ENCODE measurements at places on chromosomes 13 and 19.

GRCh38 chr13:38582133-38582532 lies 104.7 kb upstream of the FREM2 start:
- no peak for DNase-seq

- no peak for DNase-seq
Observed at GRCh38 chr13:30966101-30966500, 33.6 kb downstream of the TEX26 start.

DNA sequence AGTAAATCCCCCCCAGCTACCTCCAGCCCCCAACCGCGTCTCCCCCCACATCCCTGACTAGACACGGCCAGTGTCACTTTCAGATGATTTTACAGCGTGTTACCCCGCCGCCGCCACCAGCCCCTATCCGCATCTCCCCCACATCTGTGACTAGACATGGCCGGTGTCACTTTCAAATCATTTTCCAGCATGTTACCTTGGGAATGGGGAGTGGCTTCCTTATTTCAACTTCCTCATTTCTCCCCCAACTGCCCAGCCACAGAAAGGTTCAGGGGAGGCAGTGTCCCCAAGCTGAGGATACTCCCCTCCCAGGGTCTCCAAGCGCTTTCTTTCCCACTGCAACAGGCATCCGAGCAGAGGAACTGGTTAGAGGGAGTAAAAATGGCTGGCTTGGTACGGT lies 18.4 kb downstream of the ADGRL1 start:
- no peak for DNase-seq

GRCh38 chr13:24997367-24997967 lies 98.5 kb upstream of the PABPC3 start:
- DNase-seq, result peak; percentile 21

- no peak for DNase-seq
Observed at GRCh38 chr13:58134012-58134411, 502.5 kb downstream of the PCDH17 start.

- peak; percentile 80 for DNase-seq
Observed at GRCh38 chr19:8208922-8209461, at the start of gene CERS4. CERS4 (plus strand) TSS chr19:8209370; CDS start chr19:8251077, 41,707 bp downstream.

DNA sequence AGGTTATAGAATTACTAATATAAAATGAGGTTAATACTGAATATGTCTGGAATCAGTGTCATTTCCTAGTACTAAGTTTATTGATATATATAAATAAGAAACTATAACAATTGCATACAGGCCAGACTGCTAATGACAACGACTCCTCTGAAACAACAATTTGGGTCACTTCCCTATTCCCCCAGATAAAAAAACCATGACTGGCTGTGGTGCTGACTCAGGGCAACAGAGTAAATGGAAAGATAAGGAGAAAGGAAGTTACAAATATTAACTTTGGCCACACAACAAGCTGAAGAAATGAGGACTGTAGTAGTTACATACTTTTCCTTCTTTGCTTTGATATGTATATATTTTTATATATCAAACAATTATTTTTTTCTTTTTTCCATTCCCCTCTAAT lies 263.7 kb upstream of the PCDH9 start:
- DNase-seq, result no peak

- no peak for DNase-seq
Observed at GRCh38 chr13:54758795-54759194, 1730.2 kb downstream of the OLFM4 start.

- DNase-seq, result no peak
Observed at GRCh38 chr19:5910638-5910907, 3.5 kb upstream of the CAPS start.

DNA sequence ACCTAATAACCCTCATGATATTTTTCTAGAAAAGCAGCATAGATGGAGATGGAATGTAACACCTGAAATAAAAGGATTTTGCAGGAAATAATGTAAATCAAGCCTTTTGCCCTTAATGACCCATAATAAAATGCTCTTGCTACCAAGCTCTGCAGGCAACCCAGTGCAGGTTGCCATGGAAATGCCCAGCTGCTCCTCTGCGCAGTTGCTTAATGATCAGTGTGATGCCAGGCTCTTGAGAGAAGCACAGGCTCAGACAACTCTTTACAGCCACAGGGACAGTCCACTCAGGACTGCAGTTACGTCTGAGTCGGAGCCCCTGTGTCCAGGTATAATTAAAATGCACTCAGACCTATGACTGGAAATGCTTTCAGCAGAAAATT lies 165.5 kb downstream of the LACC1 start:
- no peak for DNase-seq

DNA sequence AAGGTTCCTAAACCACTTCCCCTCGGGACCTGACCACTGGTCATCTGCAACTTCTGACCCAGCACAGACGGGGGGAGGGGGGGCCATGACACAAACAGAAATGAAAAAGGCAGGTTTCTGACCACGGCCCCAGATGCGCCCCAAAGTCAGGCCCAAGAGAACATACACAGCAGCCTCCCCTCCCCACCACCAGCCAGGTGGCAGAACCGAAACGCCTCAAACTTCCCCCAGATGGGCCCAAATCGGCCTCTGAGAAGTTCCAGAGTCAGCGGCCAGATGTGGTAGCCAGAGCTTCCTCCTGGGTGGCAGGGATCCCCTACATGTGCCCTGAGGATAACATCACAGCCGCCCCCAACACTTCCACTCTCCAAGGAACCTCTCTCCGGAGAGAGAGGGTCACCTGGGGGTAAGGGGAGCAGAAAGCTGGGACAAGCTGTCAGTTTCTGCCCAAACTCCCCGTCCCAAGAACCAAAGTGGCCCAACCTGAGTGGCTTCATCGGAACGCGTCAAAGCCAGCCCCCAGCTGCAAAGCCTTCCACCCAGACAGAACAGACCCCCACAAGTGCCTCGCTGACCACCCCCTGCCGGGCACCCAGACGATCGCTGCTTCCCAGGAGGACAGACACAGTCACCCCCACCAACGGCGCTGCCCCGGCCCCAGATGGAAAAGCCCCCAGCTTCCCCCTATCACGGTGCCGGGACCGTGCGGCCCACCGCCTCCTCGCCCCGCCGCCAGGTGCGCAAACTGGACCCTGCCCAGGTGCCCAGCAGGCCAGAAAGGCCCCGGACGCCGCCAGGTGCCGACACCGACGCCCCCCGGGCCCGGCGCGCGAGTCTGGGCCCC lies 800 bp downstream of the ELL start:
- DNase-seq, result peak; percentile 28

DNA sequence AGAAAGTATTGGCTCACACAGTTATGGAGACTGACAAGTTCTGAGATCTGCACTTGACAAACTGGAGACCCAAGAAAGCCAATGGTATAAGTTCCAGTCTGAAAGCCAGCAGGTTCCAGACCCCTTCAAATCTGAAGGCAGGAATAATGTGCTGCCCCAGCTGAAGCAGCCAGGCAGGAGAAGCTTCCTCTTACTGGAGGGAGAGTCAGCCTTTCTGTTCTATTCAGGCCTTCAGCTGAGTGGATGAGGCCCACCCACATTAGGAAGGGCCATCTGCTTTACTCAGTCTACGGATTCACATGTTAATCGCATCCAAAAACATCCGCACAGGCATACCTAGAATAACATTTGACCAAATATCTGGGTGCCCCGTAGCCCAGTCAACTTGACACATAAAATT lies 8.2 kb upstream of the VWA8 start:
- no peak for DNase-seq

DNA sequence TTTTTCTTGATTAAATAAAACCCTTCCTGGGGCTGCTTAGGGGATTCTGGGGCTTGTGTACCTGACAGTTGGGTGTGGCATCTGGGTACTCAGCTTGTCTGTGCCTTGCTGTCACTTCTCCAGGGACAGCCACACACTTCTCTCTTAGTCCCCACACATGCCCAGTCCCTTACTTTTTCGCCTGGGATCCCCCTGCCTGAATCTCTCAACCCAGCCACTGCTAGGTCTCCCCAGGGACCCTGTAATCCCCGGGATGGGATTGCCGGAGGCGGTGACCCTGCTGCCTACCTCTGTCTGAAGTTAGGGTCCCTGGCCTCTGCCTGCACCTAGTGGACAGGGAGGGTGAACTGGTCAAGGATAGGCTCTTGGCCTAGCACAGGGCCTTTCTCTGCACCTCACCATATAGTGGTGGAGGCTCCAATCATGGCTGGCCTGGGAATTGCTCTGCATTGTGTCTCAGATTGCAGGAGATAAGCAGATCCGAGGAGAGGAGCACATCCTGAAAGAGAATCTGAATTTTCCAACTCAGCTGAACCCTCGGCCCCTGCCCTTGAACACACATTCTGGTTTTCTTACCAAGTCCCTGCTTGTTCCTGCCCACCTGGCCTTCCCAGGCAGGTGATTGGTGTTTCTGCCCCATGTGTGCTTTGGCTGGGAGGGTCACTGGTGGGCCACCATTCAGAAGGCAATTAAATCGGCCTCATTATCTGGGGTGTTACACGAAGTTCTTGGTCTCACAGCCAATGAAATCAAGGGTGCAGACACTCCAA lies 8.7 kb upstream of the ZNF492 start:
- DNase-seq, result no peak

GRCh38 chr13:51912091-51912490 lies 50.3 kb downstream of the CCDC70 start:
- no peak for DNase-seq

DNA sequence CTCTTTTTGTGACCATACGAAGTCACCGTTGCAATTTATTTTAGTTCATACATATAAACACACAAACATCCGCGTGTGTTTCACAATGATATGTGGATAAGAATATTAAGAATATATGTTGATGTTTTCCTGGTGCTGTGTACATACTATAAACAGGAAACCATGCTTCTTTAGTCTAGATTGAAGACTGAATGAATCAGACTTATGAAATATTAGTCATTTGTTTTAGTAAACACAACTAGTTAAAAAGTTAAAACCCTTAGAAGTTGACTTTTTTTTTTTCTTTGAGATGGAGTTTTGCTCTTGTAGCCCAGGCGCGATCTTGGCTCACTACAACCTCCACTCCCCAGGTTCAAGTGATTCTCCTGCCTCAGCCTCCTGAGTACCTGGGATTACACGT lies 257.7 kb downstream of the DACH1 start:
- DNase-seq, result no peak

GRCh38 chr13:28442839-28443238 lies 52.1 kb downstream of the FLT1 start:
- no peak for DNase-seq

GRCh38 chr19:14325863-14326262 lies 55.4 kb upstream of the ADGRE5 start:
- DNase-seq, result no peak

DNA sequence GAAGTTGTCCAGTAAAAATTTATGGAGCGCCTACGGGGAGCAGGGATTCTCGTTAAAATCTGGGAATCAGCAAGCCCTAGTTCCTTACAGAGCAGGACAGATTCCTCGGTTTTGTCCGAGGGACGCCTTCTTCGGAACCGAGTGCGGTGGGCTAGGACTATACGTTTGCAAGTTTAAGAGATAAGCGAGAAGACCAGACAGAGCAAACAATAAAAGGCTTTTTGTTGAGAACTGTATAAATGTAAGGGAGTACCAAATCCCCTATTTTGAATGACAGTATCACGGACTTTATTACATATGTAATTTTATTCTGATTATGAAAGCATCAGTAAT lies 971 bp upstream of the ANKRD10 start:
- DNase-seq, result no peak

GRCh38 chr13:107586216-107586615 lies 629.1 kb downstream of the LIG4 start:
- DNase-seq, result no peak

- no peak for DNase-seq
Observed at GRCh38 chr13:44211286-44211685, 162.3 kb upstream of the SERP2 start.

- DNase-seq, result no peak
Observed at GRCh38 chr19:49814010-49814409, 918 bp upstream of the FUZ start.

GRCh38 chr13:28568286-28568685 lies 73.4 kb upstream of the FLT1 start:
- DNase-seq, result no peak

DNA sequence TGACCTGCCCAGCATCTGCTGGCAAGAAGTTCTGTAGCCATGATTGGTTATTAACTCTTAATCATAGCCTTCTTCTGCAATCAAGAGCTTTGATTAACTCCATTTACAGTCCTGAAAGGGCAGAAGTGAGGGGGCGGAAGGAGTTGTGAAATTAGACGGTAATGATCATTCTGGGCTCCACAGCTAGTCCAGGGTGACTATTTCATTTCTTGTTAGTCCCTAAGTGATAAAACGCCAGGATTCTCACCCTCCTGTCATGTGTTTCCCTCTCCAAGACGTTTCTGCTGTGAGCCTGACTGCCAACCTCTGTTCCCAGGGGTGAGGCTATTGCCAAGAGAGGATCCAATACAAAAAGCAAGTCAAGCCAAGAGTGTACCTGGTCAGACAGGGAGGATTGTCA lies 155.9 kb upstream of the IPO5 start:
- no peak for DNase-seq

GRCh38 chr13:43026262-43026661 lies 2.9 kb downstream of the DNAJC15 start:
- no peak for DNase-seq

- no peak for DNase-seq
Observed at GRCh38 chr13:40528881-40529280, 137.6 kb downstream of the FOXO1 start.

GRCh38 chr13:24032674-24033073 lies 127.8 kb upstream of the SPATA13 start:
- no peak for DNase-seq

DNA sequence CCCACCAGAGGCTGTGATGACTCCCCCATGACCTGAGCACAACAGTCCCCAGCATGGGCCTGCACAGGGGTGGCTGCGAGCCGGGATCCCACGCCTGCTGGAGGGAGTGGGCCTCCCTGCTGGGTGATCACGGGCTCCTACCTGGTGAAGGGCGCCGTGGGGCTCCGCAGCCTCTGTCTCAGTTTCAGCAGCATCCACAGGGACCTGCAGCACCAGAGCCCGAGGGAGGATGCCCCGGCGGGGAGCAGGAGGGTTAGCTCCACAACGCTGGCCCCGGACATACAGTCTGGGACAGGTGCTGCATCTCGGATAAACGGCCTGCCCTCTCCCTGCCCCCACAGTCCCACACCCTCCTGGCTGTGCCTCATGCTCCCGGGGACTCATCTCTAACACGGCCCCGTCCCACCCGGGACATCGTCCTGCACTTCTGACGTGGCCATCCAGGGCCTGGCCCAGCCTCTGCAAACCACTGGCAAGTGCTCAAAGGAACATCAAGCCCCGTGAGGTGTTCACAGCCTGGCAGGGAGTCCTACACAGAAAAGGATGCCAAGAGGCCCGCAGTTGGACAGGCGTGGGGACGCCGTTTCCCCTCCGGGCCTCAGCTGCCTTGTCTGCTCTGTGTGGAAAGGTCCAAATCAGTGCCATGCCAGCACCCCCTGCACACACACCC lies 10.5 kb downstream of the PEX11G start:
- no peak for DNase-seq

Data from activated CD4-positive, alpha-beta T cell treated with anti-CD3 and anti-CD28 coated beads for 48 hours (primary cell).